ENCODE measurements at places on chromosomes 3 and 15. TPM values are rescaled to one million over a fixed set of nuclear protein-coding genes. Genes with fewer than 3 reads are reported as not detected.

ASB14 gene
- polyA plus RNA-seq, result 1.4 TPM

ADGRG7 gene
- not detected for polyA plus RNA-seq

DNA sequence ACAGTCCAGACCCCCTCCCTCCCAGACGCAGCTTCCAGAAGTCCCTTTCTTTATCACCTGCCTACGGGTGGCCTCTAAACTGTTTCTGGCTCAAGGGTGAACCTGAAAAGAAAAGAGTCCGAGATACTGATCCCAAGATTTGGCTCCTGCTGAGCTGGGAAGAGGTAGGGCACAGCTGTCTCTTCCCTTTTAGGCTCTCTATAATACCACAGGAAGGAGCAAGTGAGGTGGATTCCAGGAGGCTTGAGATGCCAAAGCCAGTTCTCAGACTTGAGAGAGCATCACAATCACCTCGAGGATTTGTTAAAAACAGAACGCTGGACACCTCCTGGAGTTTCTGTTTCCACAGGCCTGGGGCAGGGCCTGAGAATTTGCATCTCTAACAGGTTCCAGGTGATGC lies 12.3 kb downstream of the ST8SIA2 start:
- DNase-seq, result no peak

DNA sequence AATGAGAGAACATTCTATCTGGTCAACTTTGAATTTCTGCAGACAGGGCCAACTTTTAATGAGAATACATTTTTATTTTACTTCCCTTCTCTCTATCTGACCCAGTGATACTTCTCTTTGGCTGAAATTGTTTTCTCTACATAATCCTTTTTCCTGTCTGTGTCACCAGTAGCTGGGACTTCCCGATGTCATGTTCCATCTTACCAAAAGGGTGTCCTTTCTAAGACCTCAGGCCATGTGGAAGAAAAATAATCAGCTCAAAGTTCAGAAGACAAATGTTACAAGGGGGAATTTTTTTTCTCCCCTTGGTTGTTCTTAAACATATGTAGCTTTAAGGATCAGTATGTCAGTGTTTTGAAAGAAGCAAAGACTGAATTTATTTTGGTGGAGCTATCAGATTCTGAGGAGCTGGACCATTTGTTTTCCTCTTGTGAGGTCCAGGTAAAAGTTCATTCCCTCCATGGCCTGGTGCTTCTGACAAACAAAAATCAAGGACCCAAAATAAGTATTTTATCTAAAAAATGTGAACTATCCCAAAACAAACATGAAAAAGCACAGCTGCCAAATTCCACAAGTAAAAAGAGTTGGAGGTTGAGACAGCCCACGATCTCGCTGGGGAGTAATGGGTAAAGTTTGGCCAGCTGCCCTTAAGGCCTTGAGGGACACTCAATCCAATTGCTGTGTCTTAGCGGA lies 859.4 kb upstream of the NR2F2 start:
- no peak for DNase-seq

DNA sequence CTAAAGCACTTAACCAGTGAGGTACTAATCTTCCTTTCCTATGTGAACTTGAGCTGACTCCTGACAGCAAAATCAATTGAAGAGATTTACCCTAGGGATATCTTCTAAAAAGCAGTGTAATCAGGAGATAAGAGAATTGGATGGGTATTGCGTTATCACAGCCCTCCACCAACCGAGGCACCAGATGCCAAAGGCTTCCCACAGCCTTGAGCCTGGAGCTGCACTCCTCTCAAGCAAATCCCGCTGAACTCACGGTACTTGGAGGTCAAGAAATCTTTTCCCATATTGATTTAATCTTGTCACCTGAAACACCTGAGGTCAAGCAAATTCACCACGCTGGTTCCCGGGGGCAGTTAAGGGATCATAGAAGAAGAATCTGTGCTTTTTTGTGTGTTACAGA lies 346.8 kb downstream of the TBL1XR1 start:
- no peak for DNase-seq

CADM2 gene
- 0.52 TPM for polyA plus RNA-seq

GCNT3 gene
- 0.57 TPM for polyA plus RNA-seq
